ENCODE measurements at places on chromosomes 5 and 9. TPM values are rescaled to one million over a fixed set of nuclear protein-coding genes. Genes with fewer than 3 reads are reported as not detected.

DNA sequence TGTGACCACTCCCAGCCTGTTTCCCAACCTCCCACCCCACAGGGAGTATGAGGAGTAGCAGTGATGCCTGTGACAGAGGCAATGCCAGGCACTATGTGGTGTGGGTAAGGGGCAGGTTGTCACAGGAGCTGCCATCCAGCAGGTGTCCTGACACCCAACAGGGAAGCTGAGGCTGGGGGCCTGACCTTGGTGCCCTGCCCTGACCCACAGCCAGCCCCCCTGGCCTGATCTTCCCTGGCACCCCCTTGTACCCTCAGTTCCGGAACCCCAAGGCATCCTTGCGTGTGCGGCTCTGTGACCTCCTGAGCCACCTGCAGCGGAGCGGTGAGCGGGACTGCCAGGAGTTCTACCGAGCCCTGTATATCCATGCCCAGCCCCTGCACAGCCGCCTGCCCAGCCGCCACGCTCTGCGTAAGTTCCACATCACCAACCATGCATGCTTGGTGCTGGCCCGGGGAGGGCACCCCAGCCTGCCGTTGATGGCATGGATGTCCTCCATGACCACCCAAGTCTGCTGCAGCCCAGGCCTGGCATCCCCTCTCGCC, 14.4 kb downstream of the CARD19 start:
- DNase-seq: peak; percentile 74

- DNase-seq: no peak
Measured at GRCh38 chr9:84062538-84062937, 81.9 kb downstream of the RMI1 start.

- DNase-seq: no peak
Measured at GRCh38 chr9:133787754-133788025, 49.5 kb upstream of the SARDH start.

DNA sequence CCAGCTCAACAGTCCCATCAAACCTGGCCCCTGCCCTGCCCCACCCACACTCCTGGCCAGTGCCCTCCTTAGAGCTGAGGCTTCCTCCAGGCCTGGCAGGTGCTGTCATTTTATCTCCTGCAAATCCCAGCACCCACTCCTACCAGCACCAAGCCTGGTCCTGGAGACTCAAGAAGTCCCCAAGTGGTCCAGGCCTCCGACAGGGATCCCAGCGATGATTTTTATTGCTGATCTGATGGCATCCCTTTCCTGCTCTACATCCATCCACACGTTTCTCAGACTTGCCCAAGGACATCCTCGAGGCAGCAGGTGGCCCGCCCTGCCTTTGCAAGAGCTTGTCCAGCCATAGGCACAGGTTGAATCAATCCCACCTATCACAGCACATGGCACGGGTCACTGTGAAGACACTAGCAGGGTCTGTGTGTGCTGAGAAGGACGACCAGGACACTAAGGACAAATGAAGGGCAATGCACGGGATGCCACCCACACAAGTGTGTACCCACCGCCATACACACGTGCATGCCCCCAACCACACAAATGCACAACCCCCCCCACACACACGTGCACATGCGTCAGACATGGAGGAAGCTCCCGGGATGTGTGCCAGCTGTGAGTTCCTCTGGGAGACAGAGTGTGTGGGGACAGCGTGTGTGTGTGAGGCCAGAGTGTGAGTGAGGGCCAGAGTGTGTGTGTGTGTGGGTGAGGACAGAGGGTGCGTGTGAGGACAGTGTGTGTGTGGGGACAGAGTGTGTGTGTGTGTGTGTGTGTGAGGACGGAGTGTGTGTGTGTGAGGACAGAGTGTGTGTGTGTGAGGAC, 62.4 kb upstream of the UBAC1 start:
- DNase-seq: peak; percentile 88

DNA sequence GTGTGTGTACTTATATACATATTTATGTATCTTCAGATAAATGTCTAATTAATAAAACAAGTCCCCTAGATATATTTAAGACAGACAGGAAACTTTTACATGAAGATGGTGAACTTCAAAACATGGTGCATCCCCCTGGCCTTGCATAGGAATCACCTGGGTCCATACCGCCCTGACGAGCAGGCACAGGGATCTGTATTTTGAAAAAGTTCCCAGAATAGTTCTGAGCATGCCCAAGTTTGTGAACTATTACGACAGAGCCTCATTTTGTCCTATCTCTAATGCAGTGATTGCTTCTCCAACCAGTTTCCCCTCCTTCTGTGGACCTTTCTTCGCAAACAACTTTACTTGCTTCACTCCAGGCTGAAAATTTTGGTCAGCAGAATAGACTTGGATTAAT, 98.1 kb downstream of the APBA1 start:
- no peak for DNase-seq

- no peak for DNase-seq
Measured at GRCh38 chr9:94270009-94270408, 10.9 kb downstream of the ZNF169 start.

- DNase-seq: no peak
Measured at GRCh38 chr9:23615569-23615968, 210.5 kb downstream of the ELAVL2 start.

DNA sequence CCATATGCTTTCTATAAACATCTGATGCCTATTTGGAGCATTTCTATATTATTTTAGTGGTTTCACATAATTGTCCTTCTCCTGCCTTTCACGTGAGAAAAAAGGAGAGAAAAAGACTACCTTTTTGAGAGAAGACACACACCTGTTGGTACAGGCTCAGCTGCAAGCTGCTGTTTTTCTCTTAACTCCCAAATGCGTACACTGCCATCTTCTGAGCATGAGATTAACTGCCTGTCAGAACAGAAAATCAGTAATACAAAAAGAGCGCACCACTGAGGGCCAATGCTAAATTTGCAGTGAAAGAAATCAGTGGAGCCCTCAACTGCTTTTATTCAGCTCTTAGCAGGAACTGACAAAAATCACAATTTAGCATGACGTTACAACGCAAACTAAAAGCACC, 54.9 kb downstream of the WDR41 start:
- DNase-seq: no peak

DNA sequence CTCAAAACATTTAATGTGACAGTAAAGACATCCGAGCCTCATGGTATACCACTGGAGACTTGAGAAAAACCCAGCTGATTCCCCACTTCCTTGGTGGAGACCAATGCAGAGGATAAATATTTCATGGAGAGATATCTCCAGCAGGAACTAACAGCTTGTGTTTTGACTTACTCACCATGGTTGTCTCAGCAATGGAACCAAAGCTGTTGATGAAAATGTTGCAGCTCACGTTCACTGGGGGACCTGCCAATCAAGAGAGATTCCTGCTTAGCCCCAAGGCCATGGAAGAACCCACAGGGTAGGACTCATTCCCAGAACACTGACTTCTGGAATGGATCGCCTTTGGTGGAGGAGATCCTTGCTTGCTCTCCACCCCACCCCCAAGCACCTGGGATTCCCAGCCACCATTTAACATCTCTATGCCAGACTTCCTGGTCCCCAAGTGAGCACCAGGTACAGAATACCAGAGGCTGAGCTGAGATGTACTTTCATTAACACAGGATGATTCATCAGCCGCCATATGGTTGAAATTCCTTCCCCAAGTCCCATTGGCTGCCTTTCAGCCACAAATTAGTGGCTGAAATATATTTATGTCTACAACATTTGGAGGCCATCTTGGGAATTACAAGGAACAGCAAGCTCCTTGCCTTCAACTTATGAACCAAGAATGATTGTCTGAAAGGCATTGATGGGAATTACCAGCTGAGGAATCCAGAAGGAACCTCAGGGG, 37.9 kb downstream of the GLRA1 start:
- DNase-seq: no peak

- peak; percentile 96 for DNase-seq
Measured at GRCh38 chr5:172833686-172834414, at the start of gene ERGIC1. Gene ERGIC1 (plus strand): TSS chr5:172834251. CDS start chr5:172834414, 163 bp downstream.

- no peak for DNase-seq
Measured at GRCh38 chr9:128163027-128163515, 3.0 kb downstream of the BBLN start.

DNA sequence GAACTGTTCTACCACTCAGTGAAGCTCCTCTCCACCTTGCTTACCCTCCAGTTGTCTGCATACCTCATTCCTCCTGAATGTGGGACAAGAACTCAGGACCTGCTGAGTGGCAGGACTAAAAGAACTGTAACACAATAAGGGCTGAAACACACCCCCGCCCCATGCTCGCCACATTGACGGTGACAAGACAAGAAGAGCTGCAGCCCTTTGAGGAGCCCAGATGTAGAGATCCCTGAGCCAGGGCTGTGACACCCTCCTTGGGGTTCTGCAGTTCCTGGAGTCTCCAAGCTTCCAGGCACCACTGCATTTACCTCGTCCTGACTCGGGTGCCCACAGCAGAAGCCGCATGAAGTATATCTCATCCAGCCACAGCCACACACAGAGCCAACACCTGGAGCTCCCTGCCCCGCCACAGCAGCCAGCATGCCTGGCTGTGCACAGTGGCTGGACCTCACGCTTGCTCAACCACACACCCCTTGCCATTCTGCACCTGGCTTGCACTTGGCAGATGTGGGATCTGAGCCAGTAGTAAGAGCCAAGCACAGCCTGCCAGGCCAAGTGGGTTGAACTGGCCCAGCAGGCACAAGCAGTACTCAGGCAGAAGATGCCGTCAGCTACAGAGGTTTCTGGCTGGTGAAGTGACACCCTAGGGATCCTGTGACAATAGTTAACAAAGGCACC, 166.1 kb downstream of the RNF180 start:
- no peak for DNase-seq

- DNase-seq: no peak
Measured at GRCh38 chr5:154117930-154118329, 72.6 kb upstream of the GALNT10 start.

- DNase-seq: no peak
Measured at GRCh38 chr5:82975812-82976211, 101.4 kb downstream of the TMEM167A start.

GRCh38 chr5:115718927-115719326, 93.1 kb upstream of the TMED7 start:
- no peak for DNase-seq

- DNase-seq: no peak
Measured at GRCh38 chr9:102986425-102986824, 8.7 kb upstream of the CYLC2 start.

DNA sequence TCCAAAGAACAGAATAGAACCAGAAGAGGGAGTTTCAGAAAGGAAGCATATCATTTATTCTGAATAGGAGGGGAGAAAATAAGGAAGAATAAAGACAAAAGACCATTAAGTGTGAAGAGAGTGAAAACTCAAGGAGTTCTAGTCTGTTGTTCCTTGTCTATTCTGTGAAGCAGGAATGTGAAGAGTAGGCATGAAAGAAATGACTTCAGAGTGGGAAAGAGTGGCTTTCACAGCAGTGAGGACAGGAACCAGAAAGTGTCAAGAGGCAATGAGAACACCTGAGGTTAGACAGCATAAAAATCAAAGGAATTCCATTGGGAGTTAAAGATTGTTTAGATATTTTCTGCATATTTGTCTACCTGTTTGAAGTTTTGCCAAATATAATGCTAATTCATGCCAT, 768.8 kb upstream of the GRAMD2B start:
- no peak for DNase-seq

DNA sequence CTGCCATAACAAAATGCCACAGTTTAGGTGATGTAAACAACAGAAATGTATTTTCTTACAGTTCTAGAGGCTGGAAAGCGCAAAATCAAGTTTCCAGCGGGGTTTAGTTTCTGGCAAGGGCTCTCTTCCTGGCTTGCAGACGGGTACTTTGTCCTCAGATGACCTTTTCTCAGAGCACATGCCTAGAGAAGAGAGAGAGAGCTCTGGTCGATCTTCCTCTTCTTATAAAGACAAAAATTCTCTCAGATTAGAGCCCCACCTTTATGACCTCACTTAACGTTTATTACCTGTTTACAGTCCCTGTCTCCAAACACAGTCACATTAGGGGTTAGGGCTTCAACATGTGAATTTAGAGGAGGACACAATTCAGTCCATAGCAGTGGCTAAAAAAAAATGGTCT, 119.7 kb downstream of the CETN3 start:
- no peak for DNase-seq

GRCh38 chr9:105328296-105328695, 83.8 kb downstream of the SLC44A1 start:
- no peak for DNase-seq

DNA sequence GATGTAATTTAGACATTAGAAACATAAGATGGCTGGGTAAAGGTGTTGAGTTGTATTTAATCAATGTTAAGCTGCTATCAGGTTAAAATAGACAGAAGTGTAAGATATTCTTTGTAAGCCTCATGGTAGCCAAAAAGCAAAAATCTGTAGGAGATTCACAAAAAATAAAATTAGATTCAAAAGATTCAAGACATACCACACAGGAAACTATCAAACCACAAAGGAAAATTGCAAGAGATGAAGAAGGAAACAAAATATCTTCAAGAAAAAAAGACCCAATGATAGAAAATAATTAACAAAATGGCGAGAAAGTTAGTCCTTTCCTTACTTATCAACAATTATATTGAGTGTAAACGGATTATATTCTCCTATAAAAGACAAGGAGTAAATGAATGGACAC, 15.3 kb downstream of the XRCC4 start:
- DNase-seq: no peak

DNA sequence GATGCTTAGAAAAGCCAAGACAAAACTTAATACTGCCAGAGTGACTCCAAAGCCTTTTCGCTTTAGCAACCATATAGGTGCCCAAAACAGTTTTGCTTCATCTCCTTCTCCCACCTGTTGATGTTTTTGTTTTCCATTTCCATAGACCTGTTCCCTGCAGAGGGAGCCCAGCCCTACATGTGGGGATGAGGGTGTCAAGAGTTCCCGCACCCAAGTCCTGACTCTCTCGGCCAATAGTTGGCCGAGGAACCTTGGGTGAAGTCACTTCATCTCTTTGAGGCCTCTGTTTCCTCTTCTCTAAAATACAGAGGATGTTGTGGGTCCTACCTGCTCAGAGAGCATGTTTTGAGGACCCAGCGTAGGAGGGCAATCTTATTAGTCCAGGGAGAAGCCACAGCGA, 38.5 kb upstream of the LCP2 start:
- no peak for DNase-seq

DNA sequence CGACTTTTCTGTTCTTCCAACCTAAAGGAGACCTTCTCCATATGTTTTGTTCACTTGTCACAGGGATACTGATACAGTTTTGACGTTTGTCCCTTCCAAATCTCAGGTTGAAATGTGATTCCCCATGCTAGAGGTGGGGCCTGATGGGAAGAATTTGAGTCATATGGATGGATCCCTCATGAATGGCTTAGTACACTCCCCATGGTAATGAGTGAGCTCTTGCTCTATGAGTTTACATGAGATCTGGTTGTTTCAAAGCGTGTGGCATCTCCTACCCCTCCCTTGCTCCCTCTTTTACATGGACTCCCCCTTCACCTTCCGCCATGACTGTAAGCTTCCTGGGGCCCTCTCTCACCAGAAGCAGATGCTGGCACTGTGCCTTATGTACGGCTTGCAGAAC, 6.9 kb downstream of the PIP5K1B start:
- DNase-seq: no peak

- DNase-seq: no peak
Measured at GRCh38 chr5:6702633-6703032, 10.6 kb upstream of the TENT4A start.

The AGXT2 gene
- not detected for total RNA-seq

The IFNA2 gene
- total RNA-seq: not detected

The PCDHB8 gene
- 3.5 TPM for total RNA-seq

The ARHGAP26 gene
- total RNA-seq: 31.8 TPM

The MLLT3 gene
- 7.6 TPM for total RNA-seq

The FOXI1 gene
- not detected for total RNA-seq

The FAM153A gene
- total RNA-seq: 0.05 TPM

All from posterior vena cava (tissue), 2 donors.